HCEC 1CT (cell line): ENCODE measurements at places on chromosomes 1 and 21.

DNA sequence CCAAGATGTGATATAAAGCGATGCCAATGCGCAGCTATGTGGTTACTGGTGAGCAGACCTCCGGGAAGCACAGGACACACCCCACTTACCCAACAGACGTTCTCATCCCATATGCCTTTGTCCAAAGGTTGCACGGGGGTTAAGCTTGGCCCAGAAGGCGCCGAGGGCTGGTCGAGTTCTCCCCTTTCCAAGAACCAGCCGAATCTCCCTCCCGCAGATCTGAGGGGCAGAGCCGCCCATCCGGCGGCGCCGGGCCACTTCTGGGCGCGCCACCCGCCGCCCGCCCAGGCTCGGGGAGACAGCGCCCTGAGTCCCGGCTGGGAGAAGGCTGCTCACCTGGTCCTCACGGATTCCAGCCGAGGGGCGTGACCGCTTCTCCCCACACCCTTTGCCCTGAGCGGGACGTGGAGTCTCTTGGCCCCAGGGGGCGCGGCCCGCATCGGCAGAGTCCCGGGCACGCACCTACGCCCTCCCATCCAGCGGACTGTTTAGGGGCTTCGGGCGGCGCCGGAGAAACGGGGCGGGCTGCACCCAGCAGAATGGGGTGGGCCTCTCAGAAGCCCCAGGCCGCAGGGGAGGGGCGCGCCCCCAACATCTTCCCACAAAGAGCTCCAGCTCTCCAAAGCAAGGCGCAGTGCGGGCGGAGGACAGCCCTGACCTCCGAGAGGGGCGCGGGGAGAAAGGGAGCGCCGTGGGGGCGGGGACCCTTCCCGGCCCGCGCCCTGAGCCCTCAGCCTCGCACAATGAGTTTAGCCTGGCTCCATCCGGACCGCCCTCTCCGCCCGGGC lies 615 bp downstream of the GPR161 start:
- DNase-seq: peak; percentile 14

GRCh38 chr1:53396573-53397268 lies 62.5 kb upstream of the DMRTB1 start:
- DNase-seq: no peak

- DNase-seq: peak; percentile 80
Observed at GRCh38 chr1:155063550-155064110, at the start of gene EFNA4. EFNA4 (plus strand) TSS chr1:155063740; CDS start chr1:155063824, 84 bp downstream.

GRCh38 chr1:173148971-173149370 lies 58.2 kb downstream of the TNFSF4 start:
- no peak for DNase-seq

DNA sequence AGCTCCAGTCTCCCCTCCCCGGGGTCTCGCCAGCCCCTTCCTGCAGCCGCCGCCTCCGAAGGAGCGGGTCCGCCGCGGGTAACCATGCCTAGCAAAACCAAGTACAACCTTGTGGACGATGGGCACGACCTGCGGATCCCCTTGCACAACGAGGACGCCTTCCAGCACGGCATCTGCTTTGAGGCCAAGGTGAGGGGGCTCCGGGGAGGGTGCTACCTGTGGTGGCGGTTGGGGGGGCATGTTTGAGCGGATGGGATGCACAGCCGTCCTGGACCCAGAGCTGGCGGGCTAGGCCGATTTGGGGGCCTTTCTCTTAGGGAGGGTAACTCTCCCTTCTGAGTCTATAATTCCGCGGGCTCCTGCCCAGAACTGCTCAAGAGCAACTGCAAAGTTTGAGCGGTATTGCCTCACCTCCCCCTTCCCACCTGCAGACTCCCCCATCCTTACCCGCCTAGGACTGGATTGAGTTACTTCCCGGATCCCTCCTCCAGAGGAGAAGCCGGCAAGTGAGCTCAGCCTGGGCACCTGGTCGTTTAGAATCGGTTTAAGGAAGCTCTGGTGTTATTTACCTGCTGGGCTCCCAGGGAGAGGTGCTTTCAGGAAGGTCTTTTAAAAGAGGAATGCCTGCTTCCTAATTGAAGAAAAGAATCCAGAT lies 730 bp downstream of the NOS1AP start:
- no peak for DNase-seq

DNA sequence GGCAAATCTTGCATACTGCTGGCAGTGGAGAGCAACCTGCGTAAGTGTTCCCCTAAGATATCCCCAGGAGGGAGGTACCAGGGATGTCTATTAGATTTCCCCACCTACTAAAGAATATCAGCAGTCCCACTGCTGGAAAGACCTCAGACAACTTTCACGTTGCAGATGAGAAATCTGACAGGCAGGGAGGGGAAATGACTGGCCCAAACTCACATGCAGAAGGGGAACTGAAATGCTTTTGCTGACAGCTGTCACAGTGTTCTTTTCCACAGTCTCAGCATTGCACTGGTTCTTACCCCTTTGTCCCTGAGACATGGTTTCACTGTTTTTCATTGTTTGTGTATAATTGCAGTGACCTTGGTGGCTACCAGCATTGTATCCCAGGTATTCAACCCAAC lies 84.8 kb upstream of the ATP1A1 start:
- no peak for DNase-seq

DNA sequence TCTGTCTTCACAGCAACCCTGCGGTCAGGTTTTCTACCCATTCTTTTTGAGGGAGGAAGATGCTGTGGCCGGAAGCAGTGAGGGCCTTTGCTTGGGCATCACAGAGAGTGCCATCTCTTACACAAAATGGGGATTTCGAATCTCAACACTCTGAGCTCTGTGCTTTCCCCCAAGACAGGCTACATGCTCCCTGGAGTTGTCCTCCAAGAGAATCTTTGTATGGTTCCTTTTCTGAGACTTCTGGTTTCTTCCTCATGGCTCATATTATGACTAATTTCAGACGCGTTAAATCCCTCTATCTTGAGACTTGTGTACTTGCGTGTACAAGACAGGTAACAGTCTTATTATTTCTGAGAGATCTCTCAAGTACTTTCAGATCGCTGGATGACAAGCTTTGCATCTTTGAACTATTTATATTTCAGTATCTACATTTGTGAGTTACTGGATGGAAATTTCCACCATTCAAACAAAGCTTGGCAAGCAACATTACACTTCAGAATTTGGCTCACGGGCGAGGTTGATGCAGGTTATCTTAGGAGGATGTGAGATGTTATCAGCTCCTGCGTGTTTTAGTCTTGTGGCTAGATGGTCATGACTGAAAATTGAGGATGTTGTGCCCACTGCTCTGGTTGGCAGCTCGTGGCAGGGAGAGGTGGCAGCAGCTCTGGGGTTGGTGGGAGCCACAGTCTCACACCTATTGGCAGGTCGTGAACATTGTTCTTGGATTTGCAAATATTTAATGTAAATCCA lies 19.4 kb downstream of the ABCG1 start:
- DNase-seq: no peak

DNA sequence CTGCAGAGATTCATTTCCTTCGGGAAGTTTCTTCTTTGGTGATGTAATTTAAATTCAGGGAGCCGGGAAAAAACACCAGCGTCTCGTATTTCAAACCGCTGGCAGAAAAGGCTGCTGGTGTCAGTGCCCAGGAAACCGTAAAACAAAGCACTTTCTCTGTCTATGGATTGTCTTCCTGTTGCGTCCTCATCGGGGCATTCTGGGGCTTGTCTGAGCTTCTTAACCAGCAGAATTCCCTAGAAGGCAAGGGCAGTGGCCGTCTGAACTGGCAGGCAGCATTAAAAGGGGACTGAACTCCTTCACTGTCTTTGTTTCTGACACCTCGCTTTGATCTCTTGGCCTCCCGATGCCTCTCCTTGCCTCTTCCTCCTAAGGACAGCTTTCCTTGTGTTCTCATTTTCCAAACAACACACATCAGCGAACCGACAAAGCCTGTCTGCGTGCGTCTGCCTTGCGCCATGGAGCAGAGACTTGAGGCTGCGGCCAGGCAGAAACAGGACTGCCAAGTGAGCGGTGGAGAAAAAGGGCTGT lies 391.6 kb upstream of the VAMP3 start:
- peak; percentile 34 for DNase-seq

DNA sequence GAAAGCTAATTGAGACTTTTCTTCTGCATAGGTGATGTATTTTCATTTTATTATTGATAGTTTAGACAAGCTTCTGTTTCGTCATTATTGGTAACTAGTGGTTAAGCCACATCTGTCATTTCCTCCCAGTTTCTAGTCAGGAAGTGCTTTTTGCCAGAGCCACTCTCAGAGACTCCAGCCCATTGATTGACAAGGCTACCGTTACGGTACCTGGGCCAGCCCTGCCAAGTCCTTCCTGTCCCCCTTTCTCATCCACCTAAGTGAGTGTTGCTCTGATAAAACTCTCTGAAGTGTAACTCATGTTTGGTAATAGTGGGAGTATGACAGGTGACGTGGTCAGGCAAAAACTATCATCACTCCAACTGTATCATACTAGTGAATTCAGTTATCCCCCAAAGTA lies 29.6 kb upstream of the AGL start:
- DNase-seq: no peak

DNA sequence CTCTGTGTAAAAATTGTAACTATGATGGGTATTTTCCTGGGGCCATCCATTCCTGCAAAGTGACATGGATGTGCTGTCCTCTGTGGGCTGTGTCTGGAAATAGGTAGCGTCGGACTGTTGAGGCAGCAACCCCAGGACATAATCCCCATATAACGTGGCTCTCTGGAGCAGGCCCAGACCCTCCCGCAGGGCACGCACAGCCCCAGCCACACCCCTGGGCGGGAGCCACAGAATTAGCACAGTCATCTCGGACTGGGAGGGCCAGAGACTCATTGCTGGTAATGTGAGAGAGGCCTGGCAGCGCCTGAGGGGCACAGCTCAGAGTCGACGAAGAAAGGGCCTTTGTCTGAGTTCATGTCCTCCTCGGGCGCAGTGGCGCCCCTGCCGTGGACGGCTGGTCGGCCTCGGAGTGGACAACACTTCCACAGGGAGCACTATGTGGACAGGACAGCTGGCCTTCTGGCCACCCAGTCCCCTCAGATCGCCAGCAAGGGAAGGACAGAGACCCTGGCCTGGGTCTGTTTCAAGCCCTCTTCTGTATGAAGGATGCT lies 20.1 kb downstream of the SIM2 start:
- no peak for DNase-seq

GRCh38 chr1:35605867-35606182 lies 32.7 kb downstream of the TFAP2E start:
- DNase-seq: no peak

DNA sequence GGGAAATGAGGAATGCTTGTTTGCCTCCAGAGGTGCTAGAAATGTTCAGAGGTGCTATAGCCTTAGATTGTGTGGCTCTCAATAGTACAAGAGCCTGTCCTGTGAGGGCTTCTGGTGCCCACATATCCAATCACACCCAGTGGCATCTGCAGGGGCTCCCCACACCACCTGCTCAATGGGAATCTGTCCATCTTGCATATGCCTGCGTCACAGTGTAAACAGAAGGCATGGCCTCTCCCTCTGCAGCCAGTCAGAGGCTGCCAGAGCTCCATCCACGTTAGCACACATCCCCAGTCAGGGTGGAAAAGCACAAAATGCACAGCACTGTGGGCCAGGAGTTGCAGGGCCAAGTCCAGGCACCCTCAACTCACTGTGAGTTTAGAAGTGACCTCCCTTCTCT lies 113.6 kb upstream of the GRIK3 start:
- no peak for DNase-seq

DNA sequence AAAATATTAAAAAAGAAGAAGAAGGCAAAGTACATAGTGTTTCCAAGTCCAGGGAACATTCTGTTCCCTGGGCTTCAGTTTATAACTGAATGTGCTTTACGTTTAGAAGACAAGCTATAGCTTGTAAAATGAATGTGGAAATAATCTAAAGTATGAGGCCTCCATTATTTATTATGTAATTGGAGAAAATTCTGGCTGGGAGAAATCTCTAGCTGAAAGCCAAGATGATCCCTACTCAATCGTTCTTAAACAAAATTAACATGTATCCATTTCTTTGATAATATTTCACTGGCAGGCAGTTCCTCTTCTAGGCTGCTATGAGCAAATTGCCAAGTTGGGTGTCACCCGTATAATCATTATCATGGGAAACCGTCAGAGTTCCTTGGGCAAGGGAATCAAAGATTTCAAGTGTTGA lies 52.2 kb upstream of the ETS2 start:
- DNase-seq: no peak

GRCh38 chr1:47968556-47968888 lies 28.7 kb downstream of the TRABD2B start:
- no peak for DNase-seq

GRCh38 chr1:70042090-70042731 lies 163.2 kb downstream of the LRRC40 start:
- no peak for DNase-seq

DNA sequence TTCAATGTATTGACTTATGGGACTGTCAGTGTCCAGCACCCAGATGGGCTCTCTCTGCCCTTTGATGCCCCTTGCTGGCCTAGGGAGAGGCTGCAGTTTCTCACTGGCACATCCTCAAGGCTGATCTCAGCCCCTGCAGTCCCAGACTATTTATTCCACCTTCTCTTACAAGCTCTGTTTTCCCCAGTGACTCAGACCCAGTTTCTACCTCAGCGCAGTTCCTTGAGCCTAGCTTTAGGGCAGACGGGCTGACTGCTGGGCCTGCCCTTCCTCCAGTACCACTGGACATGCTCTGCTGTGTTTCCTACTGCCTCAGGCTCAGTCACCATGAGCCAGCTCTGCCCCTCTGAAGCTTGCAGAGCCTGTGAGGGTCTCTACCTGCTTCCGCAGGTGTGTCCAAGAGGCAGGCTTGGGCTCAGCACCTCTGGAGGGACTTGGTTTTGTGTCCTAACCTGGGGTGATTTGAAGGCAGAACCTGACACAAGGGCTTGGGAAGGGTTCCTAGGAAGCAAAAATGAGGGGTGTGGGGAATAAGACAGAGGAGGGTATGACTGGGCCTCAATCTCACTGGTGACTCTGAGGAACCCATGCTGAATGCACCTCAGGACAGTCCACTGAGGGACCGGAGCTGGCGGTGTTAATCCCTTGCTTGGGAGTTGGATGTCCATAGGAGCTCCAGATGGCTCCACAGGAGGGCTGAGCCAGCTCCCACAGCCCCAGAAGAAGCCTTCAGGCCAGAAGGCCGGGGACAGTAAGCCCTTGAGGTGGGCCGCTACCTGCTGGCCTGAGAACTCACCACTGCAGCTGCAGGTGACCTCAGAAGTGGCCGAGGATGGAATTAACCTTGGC lies 689.9 kb downstream of the MATN1 start:
- no peak for DNase-seq

DNA sequence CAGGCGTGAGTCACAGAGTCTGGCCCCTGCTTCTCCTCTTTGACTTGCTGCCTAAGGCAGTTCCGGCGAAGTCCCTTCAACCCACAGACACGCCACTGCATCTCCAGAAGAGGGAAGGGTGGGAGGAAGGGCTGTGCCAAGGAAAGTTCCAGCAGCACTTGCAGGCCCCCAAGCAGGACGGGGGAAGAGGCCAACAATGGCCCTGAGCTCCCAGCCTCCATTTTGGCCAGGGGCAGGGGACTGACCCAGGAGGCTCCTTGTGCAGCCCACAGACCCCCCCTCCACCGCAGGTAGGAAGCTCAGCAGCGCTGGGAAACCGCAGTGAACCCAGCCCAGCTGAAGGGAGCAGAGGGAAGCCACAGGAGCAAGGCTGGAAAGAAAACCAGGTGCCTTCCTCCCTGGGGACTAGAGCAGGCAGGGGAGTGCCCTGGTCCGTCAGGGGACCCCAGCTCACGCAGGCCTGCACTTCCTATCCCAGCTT lies 35.4 kb downstream of the ACOT7 start:
- DNase-seq: no peak

GRCh38 chr21:42969193-42969600 lies 5.2 kb upstream of the PKNOX1 start:
- DNase-seq: no peak

GRCh38 chr21:39705849-39706248 lies 39.1 kb upstream of the IGSF5 start:
- DNase-seq: no peak
